ENCODE measurements at places on chromosomes 6 and 20.

- peak; percentile 47 for DNase-seq
These were observed 3.8 kb downstream of the SLC35B2 start for GRCh38 chr6:44253307-44254101.

DNA sequence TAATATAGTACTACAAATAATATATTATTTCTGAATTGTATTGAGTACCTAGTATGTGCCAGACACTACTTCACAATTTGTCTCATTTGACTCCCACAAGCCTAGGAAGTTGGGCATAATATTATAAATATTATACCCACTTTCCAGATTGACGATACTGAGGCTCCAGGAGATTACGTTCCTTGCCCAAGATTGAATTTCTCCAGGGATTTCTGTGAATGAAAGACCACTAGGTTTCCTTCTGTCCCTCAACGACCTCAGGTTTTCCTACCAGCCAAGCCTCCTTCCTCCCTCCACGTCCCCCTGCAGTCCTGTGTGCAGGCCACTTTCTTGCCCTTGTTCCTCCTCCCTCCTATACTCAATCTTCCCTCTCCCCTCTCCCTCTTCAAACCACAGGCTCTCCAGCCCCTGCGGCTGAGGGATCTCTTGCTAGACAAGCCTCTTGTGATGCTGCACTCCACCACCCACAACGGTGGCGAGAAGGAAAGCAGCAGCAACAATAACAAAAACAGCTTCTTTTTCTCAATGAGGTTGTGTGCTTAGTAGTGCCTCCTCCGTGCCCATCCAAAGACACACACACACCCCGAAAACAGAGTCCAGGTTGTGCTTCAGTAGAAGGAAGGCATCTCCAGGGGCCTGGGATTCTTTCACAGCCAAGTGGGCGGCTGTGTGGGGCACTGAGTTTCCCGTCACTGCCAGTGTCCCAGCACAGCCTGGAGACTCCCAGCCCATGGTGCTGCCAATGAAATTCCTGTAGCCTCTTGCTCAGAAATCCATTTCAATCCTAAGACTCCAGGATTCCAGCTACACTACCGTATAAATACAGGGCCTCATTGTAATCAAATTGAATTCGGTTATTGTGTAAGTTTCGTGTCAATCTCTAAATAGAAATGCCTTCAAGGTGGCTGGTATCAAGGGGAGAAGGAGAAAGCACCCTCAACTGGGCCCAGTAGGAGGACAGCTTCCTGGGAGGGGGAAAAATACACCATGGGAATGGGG, 94.4 kb downstream of the NCR2 start:
- DNase-seq, result no peak

DNA sequence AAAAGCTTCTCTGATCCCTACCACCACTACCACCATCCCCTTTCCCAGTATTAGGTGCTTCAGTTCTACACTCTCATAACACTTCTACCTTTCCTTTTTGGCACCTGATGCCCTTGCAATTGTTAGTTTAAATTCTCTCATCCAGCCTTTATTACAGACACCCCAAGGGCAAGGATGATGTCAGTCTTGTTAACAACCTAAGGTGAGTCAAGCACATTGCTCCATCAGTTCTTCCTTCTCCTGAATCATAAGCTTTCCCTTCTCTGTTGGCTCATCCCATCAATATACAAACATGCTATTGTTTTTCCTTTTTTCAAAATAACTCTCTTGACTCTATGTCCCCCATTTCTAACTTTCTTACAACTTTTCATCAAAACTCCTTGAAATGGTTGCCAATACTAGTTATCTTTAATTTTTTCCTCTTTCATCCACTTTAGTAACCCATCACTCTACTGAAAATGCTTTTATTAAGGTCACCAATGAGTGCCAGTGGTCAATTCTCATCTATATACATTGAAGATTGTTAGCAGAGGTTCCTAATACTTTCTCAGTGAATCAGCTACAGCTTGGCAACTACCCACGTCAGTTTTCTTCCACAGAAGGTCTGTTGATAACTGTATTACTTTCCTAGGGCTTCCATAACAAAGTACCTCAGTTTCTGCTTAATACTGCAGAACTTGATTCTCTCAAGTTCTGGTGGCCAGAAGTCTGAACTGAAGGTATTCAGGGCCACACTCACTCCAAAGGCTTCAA, 97.1 kb upstream of the FLRT3 start:
- DNase-seq, result no peak

- no peak for DNase-seq
These were observed 622.3 kb upstream of the ARID1B start for GRCh38 chr6:156154896-156155295.

DNA sequence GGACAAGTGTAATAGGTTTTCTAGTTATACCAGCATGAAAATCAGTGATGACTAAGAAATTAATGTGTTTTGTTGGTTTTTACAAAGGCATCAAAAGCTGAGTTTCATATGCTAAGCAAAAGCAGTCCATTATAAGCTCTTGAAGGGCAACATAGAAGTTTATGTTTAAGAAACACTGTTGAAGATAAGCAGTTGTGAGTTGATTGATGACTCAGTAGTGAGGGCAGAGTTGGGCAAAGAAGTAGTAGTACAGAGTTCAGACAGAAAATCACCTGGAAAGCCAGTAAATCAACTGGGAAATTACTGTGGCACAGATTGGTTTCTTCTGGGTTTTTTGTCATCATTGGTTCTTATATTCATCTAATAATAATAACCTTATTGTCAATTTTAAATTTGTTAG, 78.0 kb upstream of the SMIM8 start:
- DNase-seq, result no peak

GRCh38 chr20:19456595-19457395, 244.4 kb downstream of the SLC24A3 start:
- no peak for DNase-seq

DNA sequence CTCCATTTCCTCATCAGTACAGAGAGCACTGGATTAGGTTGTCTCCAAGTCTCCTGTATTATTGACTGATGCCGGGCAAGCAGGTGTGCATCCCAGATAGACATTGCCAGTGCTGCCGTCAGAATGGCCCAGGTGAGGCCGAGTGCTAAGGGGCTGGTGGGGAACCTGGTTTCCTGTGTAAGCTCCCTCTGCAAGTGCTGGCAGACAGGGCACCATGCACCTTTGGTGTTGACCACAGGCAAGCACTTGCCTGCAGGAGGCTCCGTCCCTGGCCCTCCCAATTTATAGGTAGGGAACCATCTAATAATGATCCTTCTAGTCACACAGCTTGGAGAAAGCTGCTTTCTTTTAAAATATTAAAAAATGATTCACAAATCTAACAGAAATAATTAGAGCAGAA, 747 bp downstream of the GABRR1 start:
- DNase-seq, result no peak

DNA sequence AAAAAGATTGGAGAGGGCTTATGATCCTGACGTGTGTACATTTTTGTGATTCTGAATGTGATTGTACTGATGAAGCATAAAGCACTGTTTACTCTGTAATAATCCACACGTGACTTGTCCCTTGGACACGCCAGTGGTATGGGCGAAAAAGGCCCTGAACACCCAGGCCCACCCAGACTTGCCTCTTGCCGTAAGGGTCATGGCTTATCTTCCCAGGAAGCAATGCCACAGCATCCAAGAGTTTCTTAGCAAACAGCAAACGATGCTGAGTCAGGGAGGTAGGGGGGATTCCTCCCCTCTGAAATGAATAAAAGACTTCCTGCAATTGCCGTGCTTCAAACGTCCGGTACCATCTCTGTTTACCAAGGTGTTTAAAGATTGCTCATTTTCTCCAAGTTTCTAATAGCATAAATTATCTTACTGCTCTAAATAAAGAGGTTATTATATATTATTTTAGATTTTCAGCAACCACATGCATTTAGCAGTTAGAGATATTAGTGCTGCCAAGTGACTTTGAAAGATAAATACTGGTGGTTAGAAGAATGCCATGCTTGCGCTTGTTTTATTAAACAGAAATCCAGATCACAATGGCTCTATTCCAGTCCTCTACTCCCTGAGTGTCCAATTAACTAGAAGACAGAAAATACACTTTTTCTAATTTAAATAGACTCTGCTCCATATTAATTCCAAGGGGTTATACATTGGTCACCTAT, 212.8 kb upstream of the CST7 start:
- no peak for DNase-seq

DNA sequence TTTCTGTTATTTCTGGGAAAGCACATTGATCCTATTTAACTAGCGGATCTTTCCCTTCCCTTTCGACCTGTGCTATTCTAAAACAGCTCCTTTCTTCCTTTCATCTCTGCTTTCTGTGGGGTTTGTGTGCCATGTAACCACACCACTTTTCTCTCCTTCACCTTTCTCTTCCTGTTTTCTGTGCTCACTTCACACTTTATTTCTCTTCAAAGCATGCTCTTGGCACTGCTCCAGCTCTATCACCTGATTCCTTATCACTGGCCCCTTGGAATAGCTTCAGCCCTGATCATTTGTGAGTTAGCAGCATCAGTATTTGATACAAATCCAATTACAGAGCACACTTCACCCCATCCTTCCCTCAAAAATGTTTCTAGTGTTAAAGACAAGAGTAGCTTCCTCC, 8.1 kb upstream of the METTL24 start:
- no peak for DNase-seq

GRCh38 chr6:63807056-63807455, 171.5 kb downstream of the PHF3 start:
- DNase-seq, result no peak

- DNase-seq, result no peak
These were observed 658.2 kb downstream of the PTPRT start for GRCh38 chr20:42531508-42531961.

DNA sequence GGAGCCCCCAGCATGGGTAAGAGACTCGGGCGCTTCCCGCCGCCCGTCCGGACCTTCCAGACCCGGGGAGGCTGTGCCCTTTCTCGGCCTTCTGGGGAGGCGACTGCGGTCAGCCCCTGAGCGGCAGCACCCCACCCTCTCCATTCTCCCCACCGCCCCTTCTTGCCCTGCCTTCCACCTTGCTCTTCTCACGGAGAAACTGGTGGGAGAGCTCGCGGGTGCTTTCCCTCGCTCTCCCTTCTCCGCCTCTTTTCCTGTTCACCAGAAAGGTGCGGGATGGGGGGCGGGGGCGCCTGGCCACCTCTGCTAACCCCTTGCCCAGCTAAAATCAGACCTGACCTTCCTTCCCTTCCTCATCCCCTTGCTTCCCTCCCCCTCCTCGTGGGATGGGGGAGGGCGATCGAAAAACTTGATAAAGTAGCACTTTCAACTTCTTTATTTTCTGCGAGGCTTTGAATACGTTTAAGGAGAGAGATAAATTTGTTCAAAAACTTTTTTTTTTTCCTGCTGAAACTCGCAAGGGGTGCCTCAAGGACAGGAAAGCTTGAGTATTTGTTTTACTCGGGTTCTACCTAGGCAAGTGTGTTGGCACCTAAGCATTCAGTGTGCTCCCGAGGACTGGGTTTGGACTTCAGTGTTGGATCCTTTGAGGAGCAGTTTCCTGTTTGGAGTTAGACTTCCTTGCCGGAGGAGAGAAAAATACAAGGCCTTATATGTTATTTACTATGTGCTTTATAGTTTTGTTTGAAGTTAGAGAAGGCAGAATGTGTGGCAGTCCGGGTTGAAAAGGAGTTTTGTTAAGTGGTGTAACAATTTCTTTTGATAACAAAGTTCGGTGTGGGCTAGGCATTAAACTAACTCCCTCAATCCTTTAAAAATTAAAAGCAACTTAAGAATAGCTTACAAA, 897 bp downstream of the CD2AP start:
- DNase-seq, result no peak

DNA sequence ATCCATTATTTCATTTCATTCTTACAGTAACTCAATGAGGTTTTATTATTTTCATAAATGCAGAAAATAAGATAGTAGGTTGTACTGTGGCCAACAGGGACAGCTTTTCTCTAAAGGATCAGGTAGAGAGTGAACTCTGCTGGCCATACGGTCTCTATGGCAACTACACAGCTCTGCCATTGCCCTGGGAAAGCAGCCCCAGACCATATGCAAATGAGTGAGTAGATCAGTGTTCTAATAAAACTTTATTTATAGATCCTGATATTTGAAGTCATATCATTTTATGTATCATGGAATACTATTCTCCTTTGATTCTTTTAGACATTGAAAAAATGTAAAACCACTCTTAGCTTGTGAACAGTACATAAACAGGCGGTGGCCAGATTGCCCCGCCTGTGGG, 192.5 kb upstream of the RREB1 start:
- DNase-seq, result no peak

Measured in activated T-helper 9 cell treated with anti-CD3 and anti-CD28 coated beads, Interleukin-2, amount 50 U/mL, for 16 hours (primary cell).